Fibroblast of the aortic adventitia (primary cell): ENCODE measurements at places on chromosomes 1 and 21.

GRCh38 chr1:214552174-214552608 lies 789 bp upstream of the PTPN14 start:
- DNase-seq, result peak; percentile 81

- no peak for DNase-seq
Measured at GRCh38 chr1:167714098-167714438, 7.7 kb upstream of the MPZL1 start.

GRCh38 chr1:228228601-228229074 lies 20.8 kb downstream of the OBSCN start:
- DNase-seq, result peak; percentile 23

GRCh38 chr21:43936247-43936967 lies 71.4 kb downstream of the AGPAT3 start:
- DNase-seq, result peak; percentile 66

GRCh38 chr1:29281571-29281970 lies 45.2 kb downstream of the PTPRU start:
- DNase-seq, result no peak

- DNase-seq, result no peak
Measured at GRCh38 chr1:43321331-43321891, 16.2 kb upstream of the MPL start.
